ENCODE measurements at places on chromosomes 6 and 20. TPM values are rescaled to one million over a fixed set of nuclear protein-coding genes. Genes with fewer than 3 reads are reported as not detected.

Gene IL17F
- not detected for total RNA-seq

- no peak for DNase-seq
These were observed 16.5 kb downstream of the GFRA4 start for GRCh38 chr20:3646651-3647050.

DNA sequence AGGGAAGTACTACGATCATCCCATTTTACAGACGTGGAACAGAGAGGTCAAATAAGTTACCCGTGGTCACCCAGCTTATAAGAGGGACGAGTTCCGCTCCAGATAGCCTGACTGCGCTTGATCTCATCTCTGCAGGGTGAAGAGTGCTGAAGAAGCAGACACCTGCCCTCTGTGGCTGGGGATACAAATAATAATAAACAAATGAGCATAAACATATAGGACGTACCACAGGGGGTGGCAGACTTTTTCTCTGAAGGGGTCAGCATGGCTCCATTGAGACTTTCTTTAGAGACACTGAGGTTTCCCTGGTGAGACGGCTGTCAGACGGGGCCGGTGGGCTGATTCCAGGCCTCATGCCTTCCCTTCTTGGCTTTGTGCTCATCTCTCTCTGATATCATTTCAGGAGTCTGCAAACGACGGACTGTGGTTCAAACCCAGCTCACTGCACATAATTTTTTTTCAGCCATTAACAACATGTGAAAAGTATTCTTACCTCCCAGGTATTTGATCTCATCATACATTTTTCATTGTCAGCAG lies 47.1 kb downstream of the IRF4 start:
- no peak for DNase-seq

GRCh38 chr20:48265791-48266190 lies 480.5 kb upstream of the SULF2 start:
- DNase-seq: no peak

GRCh38 chr6:27251112-27251605 lies 3.7 kb downstream of the PRSS16 start:
- no peak for DNase-seq

Data from CD4-positive, alpha-beta T cell (primary cell).